ENCODE measurements at places on chromosomes 6 and 20.

GRCh38 chr6:155389130-155389529, 66.5 kb downstream of the NOX3 start:
- DNase-seq: no peak

- no peak for DNase-seq
Observed at GRCh38 chr6:68777956-68778355, 142.9 kb downstream of the ADGRB3 start.

DNA sequence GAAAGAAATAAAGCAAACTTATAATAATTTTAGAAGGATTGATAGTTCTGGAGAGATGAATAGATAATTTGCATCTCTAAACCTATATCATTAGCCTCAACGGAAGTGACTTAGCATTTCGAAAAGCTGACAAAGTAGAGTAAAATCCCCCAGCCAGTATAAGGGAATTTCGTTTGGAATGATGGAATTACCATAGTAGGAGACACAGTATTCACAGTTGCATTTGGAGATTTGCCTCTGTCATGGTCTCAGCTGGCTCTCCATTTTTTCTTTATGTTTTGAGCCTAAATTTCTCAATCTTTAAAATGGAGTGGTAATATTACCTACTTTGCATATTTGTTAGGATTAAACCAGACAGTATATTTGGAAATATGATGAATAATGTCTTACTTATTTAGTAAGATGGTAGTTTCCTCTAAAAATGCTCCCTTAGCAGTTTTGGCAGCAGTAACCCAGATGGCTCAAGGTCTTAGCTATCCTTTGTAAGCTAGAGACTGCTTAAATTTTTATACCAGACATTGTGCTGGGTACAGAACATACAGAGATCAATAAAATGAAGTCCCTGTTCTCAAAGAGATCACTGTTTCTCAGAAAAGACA, 58.2 kb downstream of the SMAP1 start:
- DNase-seq: no peak

DNA sequence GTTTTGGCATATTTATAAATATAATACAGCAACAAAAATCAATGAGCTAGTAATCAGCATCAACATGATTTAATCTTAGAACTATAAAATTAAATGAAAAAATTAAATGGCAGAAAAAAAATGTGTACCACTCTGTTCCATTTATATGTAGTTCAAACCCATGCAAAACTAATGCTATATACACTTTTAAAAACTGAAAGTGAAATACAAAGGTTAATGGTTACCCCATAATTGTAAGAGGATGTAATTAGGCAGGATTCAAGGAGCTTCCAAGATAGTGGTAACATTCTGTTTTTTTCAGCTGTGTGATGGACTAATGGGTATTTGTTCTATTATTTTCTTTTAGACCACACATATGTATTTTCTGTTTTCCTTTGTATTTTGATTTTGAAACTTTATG, 492.1 kb downstream of the UTRN start:
- no peak for DNase-seq

- DNase-seq: peak; percentile 22
Observed at GRCh38 chr6:42368181-42368580, 83.5 kb downstream of the TRERF1 start.

GRCh38 chr6:150272264-150272975, 96.4 kb upstream of the IYD start:
- no peak for DNase-seq

DNA sequence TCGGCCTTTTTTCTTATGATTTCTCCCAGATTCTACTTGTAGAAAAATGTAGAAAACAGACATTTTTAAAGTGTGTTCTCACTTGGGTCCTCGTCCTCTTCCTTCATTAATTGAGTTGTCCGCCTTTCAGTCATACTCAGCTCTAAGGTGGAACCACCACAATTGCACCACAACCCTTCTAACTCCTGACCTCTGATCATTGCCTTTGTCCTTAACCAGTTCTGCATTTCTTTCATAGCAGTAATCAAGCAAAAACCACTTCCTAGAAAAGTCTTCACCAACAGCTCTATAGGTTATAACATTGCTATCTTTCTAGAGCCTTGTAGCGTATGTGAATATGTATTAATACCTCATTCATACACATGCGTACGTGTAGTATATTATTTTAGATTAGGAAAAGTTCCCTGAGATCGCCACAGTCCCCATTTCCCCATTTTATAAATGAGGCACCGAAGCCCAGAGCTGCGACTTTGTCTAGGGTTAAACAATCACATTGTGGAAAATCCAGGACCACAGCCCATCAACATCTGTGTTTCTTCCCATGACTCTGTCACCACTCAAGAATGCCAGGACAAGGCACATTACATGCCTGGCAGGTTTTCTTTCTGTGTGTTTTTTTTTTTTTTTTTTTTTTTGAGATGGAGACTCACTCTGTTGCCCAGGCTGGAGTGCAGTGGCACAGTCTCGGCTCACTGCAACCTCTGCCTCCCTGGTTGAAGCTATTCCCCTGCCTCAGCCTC, 175.5 kb downstream of the BTBD3 start:
- DNase-seq: no peak

DNA sequence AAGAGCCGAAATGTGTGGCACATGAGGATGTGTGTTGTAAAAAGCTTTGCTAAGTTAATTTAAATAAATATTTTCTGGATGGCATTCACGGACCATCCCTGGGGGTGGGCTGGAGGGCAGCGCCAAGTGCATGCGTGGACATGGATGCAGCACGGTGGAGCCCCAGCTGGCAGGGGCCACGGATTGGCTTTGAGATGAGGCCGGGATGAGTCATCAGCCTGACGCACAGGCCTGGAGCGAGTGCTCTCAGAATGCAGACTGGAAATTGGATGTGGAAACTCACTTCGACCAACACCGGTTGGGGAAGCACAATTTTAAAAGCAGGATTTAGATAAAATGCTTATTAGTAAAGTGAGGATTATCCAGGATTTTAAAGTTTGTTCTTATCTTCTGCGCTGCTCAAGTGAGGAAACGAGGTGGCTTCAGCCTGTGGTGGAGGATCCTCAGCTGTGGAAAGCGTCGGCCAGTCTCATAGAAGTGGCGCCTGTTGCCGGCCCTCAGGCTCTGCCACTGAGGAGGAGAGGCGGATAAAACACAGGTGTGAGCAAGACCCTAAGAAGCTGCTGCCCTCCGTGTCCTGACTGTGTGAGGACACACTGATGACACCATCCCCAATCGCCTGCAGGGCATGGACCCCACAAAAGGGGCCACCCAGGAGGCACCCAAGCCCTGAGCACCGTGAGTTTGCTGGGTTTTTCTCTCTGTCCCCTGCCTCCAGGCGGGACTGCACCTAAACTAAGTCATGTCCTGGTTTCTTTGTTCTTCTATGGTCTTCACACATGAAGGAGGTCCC, 279.7 kb downstream of the CDH4 start:
- no peak for DNase-seq

DNA sequence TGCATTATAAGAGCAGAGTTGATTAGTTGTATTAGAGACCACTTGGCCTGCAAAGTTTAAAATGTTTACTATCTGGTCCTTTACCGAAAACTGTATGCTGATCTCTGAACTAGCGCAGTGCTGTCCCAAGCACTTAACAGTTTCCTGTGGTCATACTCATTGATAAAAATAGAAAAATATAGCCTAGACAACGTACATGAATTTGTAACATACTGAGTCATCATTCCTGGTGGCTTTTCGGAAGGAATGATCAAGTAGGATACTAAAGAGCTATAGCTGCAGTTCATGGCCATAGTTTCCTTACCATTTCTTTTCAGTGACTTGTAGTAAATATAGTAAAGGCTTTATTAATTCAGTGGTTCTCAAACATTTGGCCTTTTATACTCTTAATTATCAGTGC, 18.4 kb downstream of the TTK start:
- DNase-seq: no peak

DNA sequence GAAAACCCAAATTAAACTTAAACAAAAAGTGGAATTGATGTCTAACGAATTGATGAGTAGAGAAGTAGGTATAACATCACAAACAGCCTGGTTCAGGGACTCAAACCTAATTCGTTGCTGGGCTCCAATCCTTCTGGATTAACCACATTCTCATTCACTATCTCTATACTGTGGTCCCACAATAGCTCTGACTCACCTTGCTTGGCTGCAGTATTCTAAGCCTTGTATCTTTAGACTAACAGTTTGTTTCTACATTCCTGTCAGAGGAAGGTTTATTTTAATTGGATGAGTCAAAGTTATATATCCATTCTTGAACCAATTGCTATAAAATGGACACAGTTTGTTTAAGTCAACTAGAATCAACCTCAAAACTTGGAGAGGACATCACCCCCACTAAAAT, 530.5 kb upstream of the PTCHD4 start:
- no peak for DNase-seq

DNA sequence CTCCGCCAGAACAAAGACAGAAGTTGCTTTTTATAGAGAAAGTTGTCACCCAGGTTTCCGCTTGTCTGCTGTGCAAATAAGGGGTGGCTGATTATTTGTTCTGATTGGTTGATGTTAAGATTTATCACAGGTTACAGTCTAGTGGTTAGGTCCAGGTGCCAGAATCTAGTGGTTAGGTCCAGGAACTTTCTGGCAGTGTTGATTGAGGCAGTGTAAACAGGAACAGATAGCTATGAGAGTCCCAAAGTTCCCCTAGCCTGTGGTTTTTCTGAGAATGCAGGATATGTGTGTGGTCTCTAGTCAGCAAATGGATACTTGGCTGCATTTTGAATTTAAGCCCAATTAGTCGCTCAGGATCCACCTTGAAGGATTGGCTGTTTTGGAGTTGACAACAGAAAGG, 148.0 kb downstream of the TMEM200A start:
- DNase-seq: no peak

GRCh38 chr6:170434821-170435155, 118.3 kb downstream of the PSMB1 start:
- DNase-seq: no peak

GRCh38 chr20:43999848-44000247, 85.2 kb downstream of the TOX2 start:
- no peak for DNase-seq

DNA sequence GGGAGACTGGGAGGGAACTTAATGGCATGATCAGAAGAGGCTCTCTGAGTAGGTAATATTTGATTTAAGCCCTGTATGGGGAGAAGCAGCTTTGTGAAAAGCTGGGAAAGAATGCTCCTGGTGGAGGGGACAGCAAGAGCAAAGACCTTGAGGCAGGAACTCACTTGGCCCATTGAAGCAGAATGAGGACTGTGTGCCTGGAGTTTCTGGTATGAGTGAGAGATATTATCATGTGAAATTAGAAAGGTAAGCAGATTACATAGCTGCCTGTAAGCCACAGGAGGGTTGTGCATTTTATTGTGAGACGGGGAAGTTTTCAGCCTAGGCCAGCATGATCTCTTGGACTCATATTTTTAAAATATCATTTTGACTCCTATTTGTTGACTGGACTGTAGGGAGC, 502.1 kb downstream of the DHX35 start:
- DNase-seq: no peak

DNA sequence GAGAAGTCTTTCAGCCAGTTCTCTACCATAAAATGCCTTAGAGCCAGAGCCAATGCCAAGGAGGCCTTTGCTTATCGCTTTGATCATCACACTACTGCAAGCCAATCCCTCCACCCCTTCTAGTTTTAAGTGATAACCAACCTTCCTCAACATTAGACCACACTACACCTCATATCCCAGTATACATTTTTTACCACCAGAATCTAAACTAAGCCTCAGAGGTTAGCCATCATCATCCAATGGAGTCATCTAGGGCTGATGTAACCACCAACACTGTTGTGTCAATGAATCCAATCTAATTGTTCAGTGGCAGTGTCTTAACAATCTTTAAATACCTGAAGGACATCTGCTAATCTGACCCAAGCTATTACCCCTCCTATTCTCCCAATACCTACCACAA, 6.4 kb downstream of the ZUP1 start:
- DNase-seq: no peak

DNA sequence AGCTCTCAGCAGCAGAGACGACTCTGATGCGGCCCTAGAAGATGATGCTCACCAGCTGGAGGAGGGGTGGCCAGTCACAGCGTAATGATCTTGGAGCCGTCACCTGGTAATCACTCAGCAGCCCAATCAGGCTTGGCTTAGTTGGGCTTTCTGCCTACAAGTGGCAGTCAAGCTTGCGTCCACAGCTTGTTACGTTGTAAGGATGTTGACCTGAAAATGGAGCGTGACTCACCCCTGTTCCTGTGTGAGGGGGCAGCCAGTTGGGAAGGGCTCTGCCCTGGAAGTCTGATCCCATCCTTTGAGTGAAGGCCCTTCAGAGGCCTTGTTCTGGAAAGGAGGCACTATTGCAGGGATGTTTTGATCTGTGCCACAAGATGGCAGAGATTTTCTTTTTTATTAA, 49.8 kb downstream of the SPATA2 start:
- DNase-seq: no peak

- DNase-seq: no peak
Observed at GRCh38 chr6:89758830-89759229, 60.8 kb downstream of the MDN1 start.

DNA sequence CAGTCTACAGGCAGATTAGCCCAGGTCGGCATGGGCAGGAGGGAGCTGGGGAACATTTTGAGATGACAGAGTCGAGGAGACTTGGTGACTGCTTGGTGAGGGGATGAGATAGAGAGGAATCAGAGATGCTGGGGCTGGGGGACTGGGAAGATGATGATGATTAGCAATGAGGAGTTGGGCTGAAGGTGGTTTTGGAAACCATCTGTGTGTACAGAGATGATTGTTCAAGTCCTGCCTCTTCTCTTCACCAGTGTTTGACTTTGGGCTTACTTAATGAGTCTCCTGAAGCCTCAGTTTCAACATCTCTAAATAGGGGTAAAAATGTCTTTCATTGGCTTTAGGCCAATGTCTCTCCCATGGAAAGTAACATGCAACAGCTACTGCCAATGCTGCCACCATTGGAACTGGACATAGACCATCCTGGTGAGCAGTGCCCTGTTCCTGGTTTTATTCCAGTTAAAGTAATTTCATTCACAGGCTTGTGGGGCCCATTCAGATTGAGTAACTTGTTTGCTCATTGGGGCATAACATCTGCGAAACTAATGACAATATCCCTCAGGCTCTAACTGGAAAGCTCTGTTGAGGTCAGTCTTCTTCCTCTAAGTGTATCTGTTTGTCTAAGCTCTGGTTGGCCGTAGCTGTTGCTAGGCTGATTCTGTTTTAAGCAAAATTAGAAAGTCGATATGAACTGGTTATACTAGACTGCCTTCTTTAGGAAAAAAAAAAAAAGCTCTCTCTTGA, 99.1 kb downstream of the ARMC2 start:
- no peak for DNase-seq

DNA sequence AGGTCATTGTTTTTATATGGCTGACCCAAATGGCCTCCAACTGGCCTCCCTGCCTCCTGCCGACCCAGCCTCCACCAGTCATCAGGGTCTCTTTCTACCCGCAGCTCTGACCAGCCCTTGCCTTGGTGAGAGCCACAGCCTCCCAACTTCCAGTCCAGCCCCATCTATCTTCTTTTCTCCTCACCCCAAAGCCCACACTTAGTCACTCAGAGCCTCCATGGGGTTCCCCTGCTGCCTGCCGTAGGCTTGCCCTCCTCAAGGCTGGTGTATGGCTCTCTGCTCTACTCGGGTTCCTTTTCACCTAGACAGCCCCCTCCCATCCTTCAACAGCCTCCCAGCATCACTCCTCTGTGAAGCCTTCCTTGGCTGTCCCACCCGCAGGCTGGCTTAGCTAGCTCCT, 18.2 kb downstream of the TCF15 start:
- no peak for DNase-seq

- DNase-seq: no peak
Observed at GRCh38 chr20:55160037-55160436, 684.6 kb downstream of the DOK5 start.

All from GM19239 (cell line).